ENCODE measurements at places on chromosomes 11 and 22.

DNA sequence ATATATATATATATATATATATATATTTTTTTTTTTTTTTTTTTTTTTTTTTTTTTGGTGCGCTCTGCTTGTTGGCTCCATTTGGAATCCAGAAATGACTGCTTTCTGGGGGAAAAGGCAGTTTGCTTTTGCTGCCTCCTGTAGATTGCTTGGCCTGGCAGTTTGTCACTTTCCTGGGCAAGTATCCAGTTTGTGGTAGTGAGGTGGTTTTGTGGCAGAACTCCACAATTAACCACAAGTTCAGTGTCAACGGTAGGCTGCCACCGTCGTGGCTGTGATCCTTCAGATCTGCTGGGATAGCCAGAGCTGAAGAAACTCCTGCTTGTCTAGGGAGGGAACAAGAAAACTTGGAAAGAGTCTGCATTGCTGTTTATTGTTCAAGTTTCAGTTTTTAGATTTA, 5.0 kb upstream of the PDE3B start:
- DNase-seq: peak; percentile 17

- no peak for DNase-seq
Measured at GRCh38 chr11:35752115-35752514, 89.5 kb downstream of the TRIM44 start.

- DNase-seq: no peak
Measured at GRCh38 chr11:71076525-71077304, 175.7 kb downstream of the SHANK2 start.

GRCh38 chr11:79264284-79264683, 176.5 kb downstream of the TENM4 start:
- DNase-seq: no peak

DNA sequence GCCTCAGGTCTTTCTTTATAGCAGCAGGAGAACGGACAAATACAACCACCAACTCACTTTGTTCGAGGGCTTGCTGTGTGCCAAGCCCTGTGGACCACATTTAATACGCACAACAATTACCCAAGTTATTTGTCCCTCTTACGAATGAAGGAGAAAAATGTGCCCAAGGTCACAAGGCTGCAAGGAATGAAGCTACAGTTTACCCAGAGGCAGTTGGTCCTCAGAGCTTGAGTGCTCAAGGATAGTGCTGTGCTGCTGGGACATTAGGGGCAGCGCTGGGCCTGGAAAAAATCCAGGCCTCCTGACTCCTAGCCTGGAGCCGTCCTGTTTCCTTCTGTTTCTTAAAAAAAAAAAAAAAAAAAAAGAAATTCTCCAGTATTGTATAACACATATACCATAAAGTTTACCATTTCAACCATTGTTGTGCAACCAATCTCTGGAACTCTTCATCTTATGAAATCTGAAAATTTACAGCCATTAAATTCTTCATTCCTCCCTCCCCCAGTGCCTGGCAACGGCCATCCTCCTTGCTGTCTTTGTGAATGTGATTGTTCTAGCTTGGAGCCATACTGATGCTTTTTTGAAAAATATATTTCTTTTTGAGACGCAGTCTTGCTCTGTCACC, 1.0 kb upstream of the C11orf86 start:
- no peak for DNase-seq

- no peak for DNase-seq
Measured at GRCh38 chr11:44957776-44958564, 7.3 kb upstream of the TP53I11 start.

DNA sequence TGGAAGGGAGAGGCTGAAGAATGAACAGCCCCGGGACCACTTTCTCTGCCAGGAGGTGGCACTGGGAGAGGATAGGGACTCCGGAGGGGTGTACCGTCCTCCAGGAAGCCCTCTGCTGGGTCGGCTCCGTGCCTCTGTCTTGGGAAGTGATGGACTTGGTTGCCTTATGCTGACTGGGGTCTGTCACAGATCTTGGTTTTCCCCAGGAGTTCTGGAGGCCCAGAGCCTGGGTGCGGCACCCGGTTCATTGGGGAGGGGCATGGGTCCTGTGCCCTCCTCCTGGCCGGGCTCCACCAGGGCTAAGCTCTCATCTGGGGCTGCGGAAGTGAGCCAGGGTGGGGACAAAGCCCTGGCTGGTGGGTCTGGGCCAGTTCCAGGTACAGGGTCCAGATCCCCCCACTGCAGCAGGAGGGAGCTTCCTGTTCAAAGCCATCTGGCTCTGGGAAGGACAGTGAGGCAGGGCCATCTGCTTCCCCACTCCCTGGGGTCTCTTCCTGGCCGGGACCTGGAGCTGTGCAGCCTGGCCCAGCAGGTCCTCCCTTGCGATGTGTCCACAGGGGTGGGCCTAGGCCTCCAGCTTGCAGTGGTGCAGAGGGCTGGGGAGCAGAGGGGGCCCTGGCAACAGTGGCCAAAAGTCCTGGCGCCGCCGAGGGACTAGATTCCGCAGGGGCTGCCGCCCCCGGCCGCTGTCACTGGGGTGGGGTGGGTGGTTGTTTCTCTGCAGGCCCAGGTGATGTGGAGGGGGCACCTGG, 1.1 kb upstream of the AP2A2 start:
- peak; percentile 90 for DNase-seq

- no peak for DNase-seq
Measured at GRCh38 chr11:61145228-61146005, 15.8 kb downstream of the VPS37C start.

DNA sequence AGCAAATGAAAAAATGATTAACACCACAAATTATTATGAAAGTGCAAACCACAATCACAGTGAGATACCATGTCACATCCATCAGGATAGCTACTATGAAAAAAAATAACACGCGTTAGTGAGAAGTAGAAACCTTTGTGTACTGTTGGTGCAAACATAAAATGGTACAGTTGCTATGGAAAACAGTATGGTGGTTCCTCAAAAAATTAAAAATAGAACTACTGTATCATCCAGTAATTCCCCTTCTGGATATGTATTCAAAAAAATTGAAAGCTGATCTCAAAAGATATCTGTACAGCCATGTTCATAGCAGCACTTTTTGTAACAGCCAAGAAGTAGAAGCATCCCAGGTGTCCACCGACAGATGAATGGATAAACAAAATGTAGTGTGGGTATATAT, 43.4 kb downstream of the CCDC81 start:
- no peak for DNase-seq

- no peak for DNase-seq
Measured at GRCh38 chr11:64790205-64791095, 12.1 kb upstream of the SF1 start.

GRCh38 chr11:43516316-43516850, 157.7 kb downstream of the TTC17 start:
- no peak for DNase-seq

DNA sequence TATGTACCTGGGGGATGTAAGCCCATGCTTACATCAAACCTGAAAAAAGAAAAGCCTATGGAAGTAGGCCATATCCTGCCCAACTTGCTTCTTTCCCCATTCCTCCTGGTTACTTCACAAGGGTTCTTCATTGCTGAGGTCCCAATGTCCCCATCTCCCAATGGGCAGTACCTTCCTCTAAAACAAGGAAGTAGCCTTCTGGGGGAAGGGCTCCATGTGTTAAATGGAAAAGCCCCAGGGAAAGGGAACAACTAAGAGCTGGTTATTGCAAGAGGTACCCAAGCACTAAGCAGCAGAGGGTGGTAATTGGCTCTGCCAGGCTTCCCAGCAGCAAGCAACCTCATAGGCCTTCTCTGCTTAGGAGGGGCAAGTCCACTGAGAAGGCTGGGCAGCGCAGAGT, 11.3 kb downstream of the TMEM216 start:
- no peak for DNase-seq

DNA sequence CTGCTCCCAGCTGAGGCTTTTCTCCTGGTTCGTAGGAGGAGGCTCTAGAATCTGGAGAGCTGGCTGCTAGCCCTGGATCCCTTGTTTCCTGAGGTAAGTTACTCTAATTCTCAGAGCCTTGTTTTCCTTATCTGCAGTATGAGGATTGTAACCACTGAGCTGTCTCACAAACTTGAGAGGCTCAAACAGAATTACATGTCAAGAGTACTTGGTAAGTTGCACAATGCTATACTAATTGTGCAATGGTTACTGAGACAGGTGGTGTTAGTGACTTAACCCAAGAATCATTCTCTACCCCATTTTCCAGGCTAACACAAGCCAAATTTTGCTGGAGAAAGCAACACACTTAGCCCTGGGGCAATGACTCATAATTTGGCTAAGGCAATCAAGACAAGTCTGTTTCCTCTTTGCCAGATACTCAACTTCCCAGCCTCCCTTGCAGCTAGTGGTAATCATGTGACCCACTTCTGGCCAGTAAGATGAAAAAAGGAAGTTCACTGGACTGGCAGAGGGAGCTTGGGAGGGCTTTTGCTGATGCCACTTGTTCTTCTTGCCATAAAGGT, 348.0 kb downstream of the TENM4 start:
- DNase-seq: peak; percentile 37

DNA sequence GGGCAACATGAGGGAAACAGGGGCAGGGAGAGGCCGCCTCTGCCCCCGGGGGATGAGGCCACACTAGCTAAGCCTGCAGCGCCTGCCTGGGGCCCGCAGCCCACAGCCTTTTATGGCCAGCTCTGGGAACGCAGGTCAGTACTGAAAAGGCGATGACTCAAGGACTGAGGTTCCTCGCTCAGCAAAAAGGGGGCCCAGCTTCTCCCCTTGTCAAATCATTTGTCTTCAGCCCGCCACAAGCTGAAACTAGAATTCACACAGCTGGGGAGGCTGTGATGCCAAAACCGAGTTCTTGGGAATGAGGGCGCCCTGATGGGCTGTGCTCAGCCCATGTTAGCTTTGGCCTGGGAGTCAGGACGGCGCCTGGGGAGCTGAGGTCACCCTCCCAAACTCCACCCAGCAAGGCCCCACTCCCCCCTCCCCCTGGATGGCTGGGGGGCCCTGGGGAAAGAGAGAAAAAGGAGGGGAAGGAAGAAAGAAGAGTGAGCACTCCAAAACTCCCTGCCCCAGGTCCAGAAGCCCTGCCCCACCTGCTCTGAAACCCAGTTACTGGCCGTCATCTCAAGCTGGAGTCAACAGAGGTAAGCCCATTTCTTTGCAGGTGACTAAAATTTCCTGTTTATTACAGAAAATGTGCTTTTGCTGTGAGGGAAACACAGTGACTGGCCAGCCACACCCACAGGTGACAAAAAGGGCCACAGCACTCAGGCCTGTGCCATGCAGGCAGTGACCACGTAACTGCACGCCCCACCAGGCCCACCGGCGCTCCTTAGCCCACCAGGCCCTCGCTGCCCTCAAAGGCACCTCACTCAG, 13.7 kb downstream of the EHD1 start:
- no peak for DNase-seq

GRCh38 chr11:102111011-102111786, 952 bp downstream of the YAP1 start:
- DNase-seq: no peak

GRCh38 chr11:33065445-33066178, 26.2 kb downstream of the TCP11L1 start:
- no peak for DNase-seq

- DNase-seq: no peak
Measured at GRCh38 chr22:27581688-27582087, 219.9 kb downstream of the MN1 start.

GRCh38 chr22:45358127-45358526, 48.4 kb downstream of the FAM118A start:
- DNase-seq: no peak

- DNase-seq: no peak
Measured at GRCh38 chr22:33051960-33052839, 6.0 kb downstream of the SYN3 start.

- no peak for DNase-seq
Measured at GRCh38 chr11:10984250-10984649, 126.4 kb upstream of the ZBED5 start.

DNA sequence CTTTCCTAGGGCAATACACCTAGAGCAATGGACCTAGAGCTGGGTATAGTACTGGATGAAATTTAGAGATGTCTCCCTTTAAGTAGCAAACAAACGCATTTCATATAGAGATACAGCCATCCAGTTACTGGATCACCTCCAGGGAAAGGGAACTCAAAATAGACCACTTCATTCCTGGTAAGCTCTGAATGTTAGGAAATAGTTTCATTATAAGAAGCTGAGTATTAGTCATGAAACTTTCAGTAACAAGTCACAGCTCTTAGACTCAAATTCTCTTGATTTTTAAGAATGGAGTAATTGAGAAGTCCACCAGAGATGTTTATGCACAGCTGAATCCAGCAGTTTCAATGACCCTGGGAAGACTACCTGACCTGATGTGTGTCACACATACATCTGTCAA, 221.9 kb downstream of the FAM76B start:
- DNase-seq: no peak

DNA sequence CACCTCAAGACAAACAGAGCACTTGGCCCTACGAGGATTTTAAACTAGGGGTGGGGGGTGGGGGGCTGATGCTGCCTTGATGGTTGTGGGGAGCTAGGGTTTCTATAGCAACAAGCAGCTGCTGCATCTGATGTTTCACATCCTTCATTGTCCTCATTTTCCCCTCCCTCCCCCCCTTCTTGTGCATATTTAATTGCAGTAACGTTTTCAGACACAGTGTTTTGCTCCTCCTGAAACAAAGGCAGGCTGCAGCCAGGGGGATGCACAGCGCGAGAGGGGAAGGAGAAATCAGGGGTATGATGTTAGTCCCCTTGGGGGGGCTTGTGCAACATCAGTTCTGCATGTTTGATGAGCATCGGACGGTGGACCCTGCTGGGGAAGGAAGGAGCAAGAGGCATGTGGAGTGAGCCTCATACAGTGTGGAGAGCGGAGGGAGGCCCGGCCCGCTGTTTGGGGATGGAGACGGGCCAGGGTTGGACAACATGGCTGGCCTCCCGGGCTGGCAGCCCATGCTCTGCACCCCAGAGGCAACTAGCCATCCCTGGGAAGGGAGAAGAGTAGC, 208.3 kb downstream of the CEP164 start:
- DNase-seq: no peak

DNA sequence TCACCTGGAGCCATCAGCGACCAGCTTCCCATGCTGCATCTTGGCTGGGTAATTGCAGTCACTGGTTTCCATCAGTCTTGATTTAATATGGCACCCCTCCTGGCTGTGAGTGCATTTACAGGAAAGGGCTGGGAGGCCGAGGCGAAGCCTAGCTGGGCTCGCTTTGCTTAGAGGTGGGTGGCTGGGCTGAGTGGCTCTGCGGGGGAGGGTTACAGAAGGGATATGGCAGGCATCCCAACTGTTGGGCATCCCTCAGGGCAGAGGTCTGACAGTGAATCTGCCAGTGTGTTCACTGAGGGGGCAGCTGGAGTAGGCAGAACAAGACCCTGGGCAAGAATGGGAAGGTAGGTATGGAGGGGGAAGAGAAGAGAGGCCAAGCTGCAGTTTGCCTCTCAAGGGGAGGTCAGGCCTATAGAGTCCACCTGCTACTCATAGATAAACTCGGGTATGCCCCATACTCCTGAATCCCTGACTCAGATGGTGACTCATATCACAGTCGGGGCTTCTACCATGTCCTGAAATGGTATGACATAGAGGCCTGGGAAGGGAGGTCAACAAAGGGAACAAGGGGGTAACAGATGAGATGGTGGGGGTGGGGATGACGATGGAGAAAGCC, 77.5 kb upstream of the PHOX2A start:
- no peak for DNase-seq

- no peak for DNase-seq
Measured at GRCh38 chr11:115497303-115497702, 6.9 kb downstream of the CADM1 start.

GRCh38 chr22:34017205-34017604, 96.9 kb upstream of the LARGE1 start:
- DNase-seq: no peak

- no peak for DNase-seq
Measured at GRCh38 chr11:99371257-99371656, 350.5 kb downstream of the CNTN5 start.

GRCh38 chr11:41392596-41392995, 66.9 kb downstream of the LRRC4C start:
- DNase-seq: no peak

- DNase-seq: no peak
Measured at GRCh38 chr11:19889531-19889930, 176.9 kb downstream of the NAV2 start.

All from NCI-H446 (cell line).